Karpas-422 (cell line): ENCODE measurements at places on chromosomes 12 and 14. TPM values are rescaled to one million over a fixed set of nuclear protein-coding genes. Genes with fewer than 3 reads are reported as not detected.

GRCh38 chr14:54116972-54117371, 160.3 kb upstream of the BMP4 start:
- DNase-seq, result no peak
- H3K27me3 ChIP-seq, result no peaks in the 10 kb centered on the region
- no peak overlapping the region for H3K27ac ChIP-seq
- H3K4me3 ChIP-seq, result no peak overlapping the region
- H3K36me3 ChIP-seq, result no peaks in the 10 kb centered on the region
- H3K4me1 ChIP-seq, result no peaks in the 10 kb centered on the region

DNA sequence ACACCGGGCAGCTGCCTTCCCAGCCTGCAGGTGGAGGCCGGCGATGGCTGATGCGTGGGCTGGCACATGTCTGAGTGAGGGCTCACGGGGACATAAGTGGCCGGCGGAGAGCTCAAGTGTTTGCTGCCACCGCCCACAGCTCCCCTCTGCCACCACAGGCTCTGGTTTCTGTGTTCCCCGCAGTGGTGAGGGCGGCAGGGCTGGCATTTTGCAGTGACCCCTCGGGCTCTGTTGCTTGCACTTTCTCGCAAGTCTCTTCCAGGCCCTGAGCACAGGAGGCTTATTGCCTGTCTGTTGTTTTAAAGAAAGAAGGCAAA, 271.0 kb upstream of the RTL1 start:
- H3K27ac ChIP-seq, result no peak overlapping the region
- H3K36me3 ChIP-seq, result no peaks in the 10 kb centered on the region
- no peak for DNase-seq
- H3K27me3 ChIP-seq, result no peaks in the 10 kb centered on the region
- H3K4me1 ChIP-seq, result no peaks in the 10 kb centered on the region

- H3K4me1 ChIP-seq, result peaks cover 29% of the 10 kb centered on the region
- no peaks in the 10 kb centered on the region for H3K27me3 ChIP-seq
- no peak overlapping the region for H3K4me3 ChIP-seq
- H3K36me3 ChIP-seq, result peaks cover 34% of the 10 kb centered on the region; the same call in 1 of the 2 replicates
- H3K27ac ChIP-seq, result no peak overlapping the region
Measured at GRCh38 chr12:79826267-79827128, 108.4 kb downstream of the PPP1R12A start.

DNA sequence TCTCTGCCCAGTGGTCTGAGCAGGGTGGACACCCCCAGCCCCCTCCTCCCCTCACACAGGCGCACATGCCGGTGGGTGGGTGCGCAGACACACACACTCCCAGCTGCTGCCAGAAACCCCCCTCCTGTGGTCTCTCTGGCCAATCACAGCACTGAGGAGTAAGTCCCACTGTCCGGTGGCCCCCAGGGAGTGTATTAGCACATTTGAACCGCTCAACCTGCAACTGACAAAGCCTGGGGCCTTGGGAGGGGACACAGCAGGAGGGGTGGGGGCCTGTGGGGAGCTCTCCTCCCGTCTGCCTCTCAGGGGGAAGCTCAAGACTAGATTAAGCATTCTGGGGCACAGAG, 11.7 kb downstream of the FIGNL2 start:
- DNase-seq, result no peak
- no peaks in the 10 kb centered on the region for H3K36me3 ChIP-seq
- H3K4me1 ChIP-seq, result no peaks in the 10 kb centered on the region
- H3K27me3 ChIP-seq, result no peaks in the 10 kb centered on the region
- no peak overlapping the region for H3K4me3 ChIP-seq
- H3K27ac ChIP-seq, result no peak overlapping the region

Gene EPS8
- 0.04 TPM in 1 of 2 replicates, not detected in the other for total RNA-seq

DNA sequence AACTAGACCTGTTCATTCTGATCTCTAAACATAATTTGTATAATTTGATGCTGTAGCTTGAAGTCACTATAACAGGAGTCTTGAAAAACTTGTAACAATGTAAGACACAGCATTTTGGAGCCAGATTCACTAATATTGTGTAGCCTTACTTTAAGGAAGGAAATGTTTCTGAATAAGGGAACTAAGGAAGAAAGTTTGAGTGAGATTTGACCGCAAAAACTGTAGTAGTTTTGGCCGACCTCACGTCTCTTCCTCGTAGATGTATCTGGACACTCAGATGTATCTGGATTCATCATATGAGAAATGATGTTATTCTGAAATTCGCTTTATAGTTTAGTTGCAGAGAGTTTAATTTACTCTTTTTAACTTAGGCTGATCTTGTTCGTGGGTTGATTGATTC, 13.9 kb upstream of the DNAH10 start:
- H3K27ac ChIP-seq, result no peak overlapping the region
- no peaks in the 10 kb centered on the region for H3K27me3 ChIP-seq
- no peaks in the 10 kb centered on the region for H3K4me1 ChIP-seq
- H3K36me3 ChIP-seq, result peaks cover 50% of the 10 kb centered on the region
- H3K4me3 ChIP-seq, result no peak overlapping the region

Gene HOXC5
- not detected in 2 replicates for total RNA-seq

GRCh38 chr14:61385002-61385685, 63.8 kb downstream of the PRKCH start:
- DNase-seq, result no peak
- no peak overlapping the region for H3K4me3 ChIP-seq
- H3K27me3 ChIP-seq, result no peaks in the 10 kb centered on the region; the same call in 1 of the 2 replicates
- no peak overlapping the region for H3K27ac ChIP-seq
- H3K4me1 ChIP-seq, result peaks cover 23% of the 10 kb centered on the region

Gene USP44
- total RNA-seq, result 0.11 TPM in 1 of 2 replicates, not detected in the other

DNA sequence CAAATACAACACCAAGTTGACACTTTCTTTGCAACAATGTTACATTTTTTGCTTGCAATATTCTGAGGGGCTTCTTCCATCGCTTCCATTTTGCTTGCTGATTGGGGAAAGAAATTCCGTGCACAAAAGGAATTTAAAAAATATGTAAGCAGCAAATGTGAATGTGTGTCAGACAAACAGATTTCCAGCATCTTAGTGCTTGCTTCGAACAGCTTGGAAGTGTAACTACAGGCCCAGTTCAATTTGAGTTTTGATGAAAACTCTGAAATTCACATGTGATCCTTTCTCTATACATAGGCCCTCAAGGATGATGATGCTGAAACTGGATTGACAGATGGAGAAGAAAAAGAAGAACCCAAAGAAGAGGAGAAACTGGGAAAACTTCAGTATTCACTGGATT, 399.1 kb downstream of the PAWR start:
- DNase-seq, result no peak
- no peaks in the 10 kb centered on the region for H3K27me3 ChIP-seq
- no peaks in the 10 kb centered on the region for H3K4me1 ChIP-seq
- no peak overlapping the region for H3K27ac ChIP-seq

Gene MAP3K9
- 17.1 and 19.4 TPM in 2 replicates for total RNA-seq

GRCh38 chr12:117343296-117343695, 18.1 kb downstream of the NOS1 start:
- DNase-seq, result no peak
- no peak overlapping the region for H3K4me3 ChIP-seq
- H3K27me3 ChIP-seq, result no peaks in the 10 kb centered on the region
- H3K4me1 ChIP-seq, result 0 out of 2 replicates have a peak, but pooled peaks cover 3% of the 10 kb centered on the region
- no peaks in the 10 kb centered on the region for H3K36me3 ChIP-seq
